ENCODE measurements at places on chromosomes 1 and 21. TPM values are rescaled to one million over a fixed set of nuclear protein-coding genes. Genes with fewer than 3 reads are reported as not detected.

GRCh38 chr1:31869449-31869848 is 53.6 kb upstream of the SPOCD1 start:
- DNase-seq = no peak

DNA sequence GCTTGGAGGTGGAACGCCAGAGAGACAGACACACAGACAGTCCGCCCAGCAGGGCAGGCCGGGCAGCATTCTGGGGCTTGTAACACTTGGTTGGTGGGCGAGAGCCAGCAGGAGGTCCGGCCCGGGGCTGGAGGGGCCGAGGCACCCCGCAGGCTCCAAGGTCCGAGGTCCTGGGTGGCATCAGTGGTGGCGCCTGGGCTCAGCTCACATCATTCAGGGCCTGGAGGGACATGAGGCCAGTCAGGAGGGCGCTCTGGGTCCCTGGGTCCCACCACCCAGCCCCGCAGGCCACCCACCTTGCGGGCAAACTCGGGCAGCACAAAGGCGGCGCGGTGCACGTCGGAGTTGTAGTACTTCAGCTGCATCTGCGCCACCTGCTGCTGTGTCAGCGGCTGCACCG is 5.2 kb downstream of the SRM start:
- no peak for DNase-seq

GRCh38 chr1:9767964-9768668 is 55.6 kb downstream of the CLSTN1 start:
- DNase-seq = no peak

DNA sequence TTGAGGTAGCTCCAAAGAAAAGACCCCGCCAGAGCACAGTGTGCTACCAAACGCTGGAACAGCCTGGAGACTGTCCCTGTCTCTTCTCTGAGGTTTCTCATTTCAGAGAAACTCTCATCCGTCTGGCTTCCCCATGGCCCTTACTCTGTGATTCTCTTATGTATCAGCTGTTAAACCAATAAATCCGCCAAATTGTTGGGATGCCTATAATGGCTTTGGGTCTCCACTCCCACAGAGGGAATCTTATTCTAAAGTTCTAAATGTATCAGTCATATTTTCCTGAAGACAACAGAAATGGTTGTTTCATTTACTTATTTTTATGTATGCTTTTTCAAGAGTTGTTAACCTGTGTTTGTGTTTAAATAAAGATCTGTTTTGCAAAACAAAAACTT is 4.0 kb downstream of the ERG start:
- DNase-seq = no peak

DNA sequence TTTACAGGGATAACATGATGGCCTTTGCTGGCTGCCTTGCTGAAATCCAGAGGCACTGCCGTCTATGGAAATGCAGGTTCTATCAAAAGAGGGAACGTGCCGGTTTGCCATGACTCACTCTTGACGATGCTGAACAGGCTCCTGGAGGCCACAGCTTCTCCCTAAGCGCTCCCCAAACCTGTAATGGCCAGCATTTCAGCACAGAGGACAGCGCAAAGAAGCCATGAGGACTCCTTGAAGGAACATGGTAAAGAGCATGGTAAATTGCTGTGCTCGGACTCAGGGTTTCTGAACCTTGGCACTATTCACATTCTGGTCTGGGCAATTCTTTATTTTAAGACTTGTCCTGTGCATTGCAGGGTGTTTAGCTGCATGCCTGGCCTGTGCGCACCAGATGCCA is 217.5 kb downstream of the CAMTA1 start:
- no peak for DNase-seq

GRCh38 chr1:95659588-95659987 is 425.6 kb downstream of the RWDD3 start:
- DNase-seq = no peak

DNA sequence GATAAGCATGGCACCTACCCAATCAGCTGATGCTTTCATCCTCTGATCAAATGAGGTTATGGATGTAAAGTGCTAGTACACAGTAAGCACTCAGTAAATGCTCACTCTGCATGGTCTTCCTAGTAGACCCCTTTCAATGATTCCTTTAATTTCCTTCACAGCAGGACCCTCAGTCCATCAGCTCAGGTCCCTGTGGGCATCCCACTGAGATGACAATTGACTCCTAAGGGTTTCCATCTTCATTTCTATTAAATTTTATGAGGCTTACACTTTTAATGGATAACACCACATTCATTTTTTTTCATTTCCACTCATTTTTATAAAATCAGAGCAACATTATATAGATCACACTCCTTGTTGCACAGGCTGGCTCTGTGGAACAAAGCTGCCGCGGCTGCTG is 12.8 kb downstream of the RHOU start:
- DNase-seq = no peak

- DNase-seq = no peak
These were observed 239.0 kb downstream of the LMX1A start for GRCh38 chr1:165117482-165117881.

DNA sequence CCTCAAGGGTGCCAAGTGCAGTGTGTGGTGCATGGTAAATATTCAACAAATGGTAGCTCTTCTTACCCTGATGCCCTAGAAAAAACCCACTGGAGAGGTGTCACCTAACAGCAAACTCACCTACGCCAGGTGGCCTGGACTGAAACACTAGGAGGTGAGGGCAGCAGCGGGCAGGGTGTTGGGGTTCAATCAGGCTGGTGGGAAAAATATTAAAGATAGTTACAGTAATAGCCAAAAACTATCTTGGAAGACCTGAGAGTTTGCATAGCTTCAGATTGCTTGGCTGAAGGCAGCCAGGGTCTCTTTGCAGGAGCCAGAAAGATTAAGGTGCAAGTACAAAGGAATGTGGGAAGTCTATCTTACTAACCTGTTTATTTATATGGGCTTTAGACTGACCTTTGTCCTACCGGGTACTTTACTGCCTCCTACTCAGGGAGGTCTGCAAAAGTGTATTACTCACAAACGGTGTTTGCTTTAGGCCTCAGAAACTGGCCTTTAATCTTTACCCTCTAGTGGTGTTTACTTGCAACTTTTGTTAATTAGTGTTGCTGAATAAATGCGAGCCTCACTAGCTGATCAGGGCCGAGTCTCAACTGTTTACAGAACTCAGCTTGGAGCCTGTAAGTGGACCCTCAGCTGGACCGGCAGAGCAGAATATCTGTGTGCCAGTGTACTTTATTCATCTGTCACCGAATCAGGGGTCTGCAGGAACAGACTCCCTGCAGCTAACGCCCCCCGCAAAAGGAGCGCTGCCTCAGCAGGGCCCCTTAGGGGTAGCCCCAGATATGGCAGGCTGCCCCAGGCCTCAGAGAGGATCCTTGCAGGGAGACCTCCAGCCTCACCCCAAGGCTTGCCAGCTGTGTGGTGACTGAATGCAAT is 63.9 kb downstream of the SYF2 start:
- DNase-seq = no peak

DNA sequence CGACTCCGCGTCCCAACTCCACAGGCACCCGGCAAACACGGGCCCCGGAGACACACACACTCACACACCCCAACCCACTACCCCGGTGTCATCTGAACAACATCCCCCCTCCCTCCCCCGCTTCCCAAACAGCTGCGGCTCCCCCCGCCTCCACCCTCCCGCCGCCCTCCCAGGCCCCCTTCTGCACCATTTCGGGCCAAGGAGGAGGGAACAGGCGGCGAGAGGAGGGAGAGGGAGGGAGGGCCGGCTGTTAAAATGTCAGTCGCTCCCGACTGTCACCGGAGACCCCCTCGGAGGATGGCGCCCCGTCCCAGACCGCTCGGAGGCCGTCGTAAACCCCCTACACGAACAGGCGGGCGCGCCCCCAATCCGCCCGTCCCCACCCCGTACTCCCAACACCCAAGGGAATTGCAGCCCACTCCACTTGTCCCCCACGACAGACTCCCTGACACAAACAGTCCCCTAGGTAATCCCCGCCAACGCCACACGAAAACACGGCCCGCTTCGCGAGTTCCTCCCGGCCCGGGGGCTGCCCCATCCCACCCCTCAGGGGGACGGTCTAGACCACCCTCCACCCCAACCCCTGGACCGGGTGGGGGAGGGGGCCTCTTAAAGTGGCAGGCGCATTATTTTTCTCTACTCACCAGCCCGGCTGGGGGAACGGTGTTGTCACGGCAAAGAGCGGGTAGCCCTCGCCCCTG is 583 bp downstream of the MEF2D start:
- DNase-seq = no peak

GRCh38 chr1:1889847-1890505 is 911 bp downstream of the GNB1 start:
- peak; percentile 47 for DNase-seq

DNA sequence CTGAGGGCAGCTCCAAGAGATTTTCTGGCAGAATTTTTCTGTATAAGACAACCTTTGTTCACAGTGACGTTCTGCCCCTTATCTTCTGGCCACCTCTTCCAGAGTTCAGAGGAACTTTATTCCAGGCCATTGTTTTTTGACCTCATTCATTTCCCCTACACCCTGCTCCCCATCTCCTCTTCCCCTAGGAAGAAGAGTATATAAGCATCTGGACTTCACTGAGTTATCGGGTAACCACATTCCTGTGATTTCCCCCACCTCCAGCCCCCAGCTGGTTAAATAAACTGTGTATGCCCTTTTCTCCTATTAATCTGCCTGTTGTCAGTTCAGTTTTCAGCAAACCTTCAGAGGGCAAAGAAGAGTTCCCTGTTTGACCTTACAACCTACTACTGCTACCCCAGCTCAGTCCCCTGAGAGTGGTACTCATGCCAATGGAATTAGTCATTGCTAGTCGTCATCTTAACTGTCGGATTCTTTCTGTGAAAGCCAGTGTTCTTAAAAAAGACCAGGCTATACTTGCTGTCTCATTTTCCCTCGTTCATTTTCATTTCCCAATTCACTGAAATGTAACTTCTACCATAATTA is 14.3 kb upstream of the ALG14 start:
- DNase-seq = no peak

GRCh38 chr1:2203671-2204414 is 9.3 kb upstream of the FAAP20 start:
- DNase-seq = no peak

- no peak for DNase-seq
These were observed 696 bp downstream of the SCNN1D start for GRCh38 chr1:1280782-1281481.

SLC35F3 gene
- 2.8 TPM for total RNA-seq

KLHL20 gene
- total RNA-seq = 15.4 TPM

UBE2U gene
- total RNA-seq = not detected

LGR6 gene
- total RNA-seq = not detected
